ENCODE measurements at places on chromosomes 12 and 14. TPM values are rescaled to one million over a fixed set of nuclear protein-coding genes. Genes with fewer than 3 reads are reported as not detected.

Gene CDC42BPB
- 147 TPM for total RNA-seq

Gene ATF7IP
- 28.5 TPM for total RNA-seq

Gene OVCH1
- not detected for total RNA-seq

Gene SLC39A9
- 82.8 TPM for total RNA-seq

Gene TMEM253
- not detected for total RNA-seq

Gene AQP2
- not detected for total RNA-seq

Gene VPS33A
- total RNA-seq = 26.3 TPM

Gene FGF6
- not detected for total RNA-seq

Gene DDIT3
- total RNA-seq = 107 TPM

Gene GMPR2
- total RNA-seq = 54.7 TPM

Gene NTS
- not detected for total RNA-seq

Gene SERPINA9
- total RNA-seq = not detected

Gene TEP1
- total RNA-seq = 15.5 TPM

Gene NUAK1
- 38.2 TPM for total RNA-seq
